ENCODE measurements at places on chromosomes 3 and 15.

DNA sequence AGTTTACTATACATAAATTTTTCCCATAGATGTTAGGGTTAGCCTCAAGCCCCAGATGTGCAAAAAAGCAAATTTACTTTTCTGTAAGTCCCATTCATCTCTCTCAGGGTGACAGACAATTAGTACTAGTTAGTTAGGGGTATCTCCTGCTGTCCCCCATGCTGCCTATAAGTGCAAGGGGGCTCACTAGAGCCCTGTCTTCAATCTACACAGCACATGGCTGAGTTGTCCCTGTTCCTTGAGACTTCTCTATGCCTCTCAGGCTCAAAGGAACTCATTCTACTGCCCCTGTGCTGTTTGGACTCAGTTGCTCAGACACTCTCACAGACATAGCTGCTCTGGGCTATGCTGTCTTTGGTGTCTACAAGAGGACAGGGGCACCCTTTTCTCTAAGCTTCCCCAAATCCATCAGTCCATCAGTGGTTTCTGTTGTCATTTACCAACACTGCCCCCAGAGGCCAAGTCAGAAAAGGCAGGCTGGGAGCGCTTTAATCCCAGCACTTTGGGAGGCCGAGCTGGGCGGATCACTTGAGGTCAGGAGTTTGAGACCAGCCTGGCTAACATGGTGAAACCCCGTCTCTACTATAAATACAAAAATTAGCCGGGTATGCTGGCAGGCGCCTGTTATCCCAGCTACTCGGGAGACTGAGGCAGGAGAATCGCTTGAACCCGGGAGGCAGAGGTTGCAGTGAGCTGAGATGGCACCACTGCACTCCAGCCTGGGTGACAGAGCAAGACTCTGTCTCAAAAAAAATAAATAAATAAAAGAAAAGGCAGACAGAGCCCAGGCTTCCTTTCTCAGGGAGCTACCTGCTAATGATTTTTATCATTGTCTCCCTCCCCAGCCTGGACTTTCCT lies 31.4 kb upstream of the PRTG start:
- DNase-seq: no peak

DNA sequence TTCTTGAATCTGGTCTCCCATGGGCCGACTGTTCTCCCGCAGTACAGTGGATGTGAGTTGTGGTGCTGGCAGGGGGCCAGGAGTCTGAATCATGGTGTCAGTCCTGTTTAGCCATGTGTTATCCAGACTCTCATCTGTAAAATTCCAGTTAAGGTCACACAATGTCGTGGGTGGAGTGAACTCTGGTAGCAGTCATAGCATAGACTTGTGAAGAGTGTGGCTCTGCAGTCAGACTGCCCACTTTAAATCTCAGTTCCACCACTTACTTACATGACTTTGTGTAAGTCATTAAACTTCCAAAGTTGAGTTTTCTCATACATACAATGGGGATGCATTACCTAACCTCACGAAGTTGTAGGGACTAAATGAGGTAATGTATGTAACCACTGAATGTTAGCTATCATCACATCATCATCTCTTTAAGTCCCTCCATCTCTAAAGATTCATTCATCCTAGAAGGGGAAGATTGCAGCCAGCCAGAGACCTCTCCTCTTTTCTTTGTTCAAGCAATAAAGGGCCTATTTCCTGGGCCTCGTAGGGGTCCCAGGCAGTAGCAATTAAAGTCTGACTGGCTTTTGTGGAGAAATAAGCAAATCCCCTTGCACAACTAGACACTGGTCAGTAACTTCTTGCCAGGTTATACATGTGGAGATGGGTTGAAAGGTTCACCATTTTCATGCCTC lies 93.9 kb downstream of the PCCB start:
- DNase-seq: no peak

GRCh38 chr3:119652306-119653033 lies 7.9 kb downstream of the POPDC2 start:
- DNase-seq: no peak

DNA sequence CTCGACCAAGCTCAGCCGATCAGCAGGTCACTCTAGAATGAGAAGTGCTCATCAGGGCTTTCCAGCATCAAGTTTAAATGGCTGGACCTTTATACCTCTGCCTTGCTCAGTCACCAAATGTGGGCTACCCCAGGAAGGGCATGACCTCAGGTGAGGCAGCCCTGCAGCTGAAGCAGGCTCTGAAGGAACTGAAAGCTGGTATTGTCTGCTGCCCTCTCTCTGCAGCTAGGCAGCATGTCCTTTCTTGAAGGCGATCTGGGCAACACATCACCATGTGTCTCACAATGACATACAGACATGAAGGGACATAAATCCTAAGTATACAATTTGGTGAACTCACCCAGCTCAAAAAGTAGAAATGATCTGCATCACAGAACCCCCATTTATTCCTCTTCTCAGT lies 38.7 kb upstream of the ARID3B start:
- no peak for DNase-seq

- no peak for DNase-seq
Observed at GRCh38 chr15:38647683-38648082, 83.1 kb upstream of the RASGRP1 start.

Data from NCI-H2107 (cell line).